ENCODE measurements at places on chromosomes 12 and 14.
A peak's percentile ranks its signal among the peaks of the same experiment; 100 is the strongest.

GRCh38 chr14:101333335-101334280 lies 227.7 kb upstream of the DIO3 start:
- no peak for DNase-seq

GRCh38 chr14:102565959-102566358 lies 26.5 kb upstream of the RCOR1 start:
- DNase-seq: no peak

- DNase-seq: no peak
Observed at GRCh38 chr12:15846887-15847286, 35.3 kb upstream of the STRAP start.

- DNase-seq: peak; percentile 74
Observed at GRCh38 chr12:52879394-52880351, 25.2 kb downstream of the KRT8 start.

DNA sequence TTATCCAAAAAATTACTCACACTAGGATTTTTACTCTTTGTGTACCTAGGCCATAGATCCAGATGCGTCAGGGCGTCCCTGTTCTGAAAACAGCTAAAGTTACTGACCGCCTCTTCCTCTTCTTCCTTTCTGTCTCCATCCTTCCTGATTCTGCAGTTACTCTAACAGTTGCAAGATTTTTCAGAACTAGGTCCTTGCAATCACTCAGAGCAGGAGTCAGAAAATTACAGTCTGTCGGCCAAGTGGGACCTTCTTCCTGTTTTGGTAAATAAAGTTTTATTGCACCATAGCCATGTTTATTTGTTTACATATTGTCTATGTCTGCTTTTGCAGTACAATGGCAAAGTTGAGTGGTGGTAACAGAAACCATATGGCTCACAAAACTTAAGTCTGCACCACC lies 25.6 kb upstream of the FGF6 start:
- no peak for DNase-seq

GRCh38 chr12:40515041-40515816 lies 177.0 kb upstream of the CNTN1 start:
- no peak for DNase-seq

DNA sequence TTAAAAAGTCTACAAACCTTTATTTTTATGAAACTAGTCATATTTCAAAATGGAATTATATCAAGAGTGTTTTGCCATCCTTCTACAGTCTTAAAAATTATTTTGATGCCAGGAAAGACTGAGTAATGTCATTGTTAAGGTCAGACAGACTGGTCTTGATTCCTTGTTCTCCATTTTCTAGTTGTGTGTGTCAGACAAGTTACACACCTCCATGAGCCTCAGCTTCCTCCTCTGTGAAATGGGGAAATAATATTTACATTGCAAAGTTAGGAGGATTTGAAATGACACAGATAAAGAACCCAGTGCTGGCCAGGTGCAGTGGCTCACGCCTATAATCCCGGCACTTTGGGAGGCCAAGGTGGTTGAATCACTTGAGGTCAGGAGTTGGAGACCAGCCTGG lies 47.4 kb upstream of the ELK3 start:
- DNase-seq: peak; percentile 44

DNA sequence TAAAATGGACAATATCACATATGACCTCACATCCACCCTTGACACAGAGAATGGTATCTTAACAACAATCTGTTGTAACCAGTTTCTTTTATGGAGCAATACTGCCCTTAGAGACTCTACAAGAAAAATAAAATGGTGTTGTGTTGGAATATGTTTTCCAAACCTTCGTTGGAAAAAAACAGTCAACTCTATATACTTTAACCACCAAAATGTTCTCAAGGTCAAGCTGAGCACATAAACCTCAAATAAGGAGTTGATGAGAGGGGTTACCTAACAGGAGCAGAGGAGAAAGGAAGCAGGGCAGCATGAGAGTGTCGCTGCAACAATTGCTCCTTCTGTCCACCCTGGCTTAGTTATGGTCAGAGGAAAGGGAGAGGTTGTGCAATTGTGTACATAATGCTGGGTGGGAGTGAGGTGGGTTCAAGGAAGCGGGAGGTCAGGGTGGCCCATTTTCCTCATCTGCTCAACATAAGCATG lies 179.2 kb upstream of the BMP4 start:
- no peak for DNase-seq

DNA sequence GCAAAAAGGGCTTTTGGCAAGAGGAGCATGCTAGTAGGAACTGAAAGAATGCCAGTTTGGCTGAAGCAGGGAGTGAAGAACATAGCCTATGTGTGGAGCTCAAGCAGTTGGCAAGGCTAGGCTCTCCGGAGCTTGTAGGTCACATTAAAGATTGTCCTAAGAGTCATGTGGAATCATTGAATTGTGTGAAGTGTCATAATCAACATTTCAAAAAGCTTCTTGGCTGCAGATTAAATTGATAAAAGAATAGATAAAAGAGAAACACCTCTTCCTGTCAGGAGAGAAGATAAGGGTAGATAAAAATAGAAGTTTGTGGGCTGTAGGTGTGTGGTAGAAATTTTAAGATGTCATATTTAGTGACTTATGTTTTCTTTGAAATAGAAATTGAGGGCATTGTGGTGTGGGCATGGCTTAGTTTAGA lies 36.1 kb downstream of the CPSF6 start:
- DNase-seq: no peak

DNA sequence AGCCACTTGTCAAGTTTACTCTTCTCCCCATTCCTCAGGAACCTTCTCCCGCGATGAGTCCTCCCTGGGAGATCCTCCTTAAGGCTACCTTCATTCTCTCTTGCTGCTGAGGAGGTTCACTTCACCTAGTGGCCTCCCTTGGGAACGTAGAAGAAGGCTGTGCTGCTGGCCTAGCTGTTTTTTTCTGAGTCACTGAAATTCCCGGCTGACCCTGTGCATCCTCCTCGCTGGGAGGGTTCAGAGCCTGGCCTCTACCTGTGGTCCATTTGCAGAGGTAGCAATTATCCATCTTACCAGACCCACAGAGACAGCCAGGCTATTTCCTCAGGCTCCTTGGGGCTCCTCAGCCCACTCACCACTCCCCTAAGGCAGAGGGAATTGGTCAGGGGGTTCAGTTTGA lies 4.6 kb downstream of the KRT82 start:
- DNase-seq: no peak

DNA sequence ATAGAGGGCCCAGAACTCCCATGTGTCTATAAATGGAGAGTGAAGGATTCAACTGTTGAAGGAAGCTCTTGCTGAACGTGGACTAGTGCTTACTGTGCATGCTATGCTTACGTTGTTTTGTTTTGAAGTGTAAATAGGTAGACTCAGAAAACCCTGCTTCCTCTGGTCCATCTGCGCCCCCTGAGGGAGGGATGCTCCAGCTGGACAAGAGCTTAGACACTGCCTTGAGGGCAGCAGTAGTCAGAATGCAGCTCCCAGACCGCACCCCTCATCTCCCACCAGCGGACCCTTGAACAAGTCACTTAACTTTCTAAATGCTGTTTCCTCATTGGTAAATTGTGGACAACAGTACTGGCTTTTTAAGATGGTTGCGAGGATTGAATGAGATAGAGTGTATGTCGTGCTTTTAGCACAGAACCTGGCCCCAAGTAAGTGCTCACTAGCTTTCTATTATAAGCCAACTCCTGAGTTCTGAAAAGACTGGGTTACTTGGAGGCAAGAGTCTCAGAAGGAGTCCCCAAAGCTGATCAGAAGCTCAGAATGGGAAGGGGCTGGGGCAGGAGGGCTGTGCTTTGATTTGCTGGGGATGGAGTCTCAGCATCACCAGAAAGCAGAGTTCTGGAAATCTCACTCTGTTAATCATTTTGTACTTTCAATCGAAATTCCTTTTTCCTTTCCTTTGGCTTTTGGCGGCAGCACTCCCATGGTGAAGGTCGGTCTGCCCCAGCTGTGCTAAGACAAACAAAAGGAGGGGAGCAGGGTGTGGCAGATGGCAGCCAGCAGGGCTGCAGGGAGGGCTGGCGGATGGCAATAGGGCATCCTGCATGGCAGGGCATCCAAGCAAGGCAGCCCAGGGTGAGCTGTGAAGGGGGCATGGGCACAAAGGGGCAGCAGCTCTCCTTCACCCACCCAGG lies 15.6 kb downstream of the AGAP2 start:
- DNase-seq: no peak

- DNase-seq: no peak
Observed at GRCh38 chr12:3662521-3662921, 90.4 kb downstream of the CRACR2A start.

DNA sequence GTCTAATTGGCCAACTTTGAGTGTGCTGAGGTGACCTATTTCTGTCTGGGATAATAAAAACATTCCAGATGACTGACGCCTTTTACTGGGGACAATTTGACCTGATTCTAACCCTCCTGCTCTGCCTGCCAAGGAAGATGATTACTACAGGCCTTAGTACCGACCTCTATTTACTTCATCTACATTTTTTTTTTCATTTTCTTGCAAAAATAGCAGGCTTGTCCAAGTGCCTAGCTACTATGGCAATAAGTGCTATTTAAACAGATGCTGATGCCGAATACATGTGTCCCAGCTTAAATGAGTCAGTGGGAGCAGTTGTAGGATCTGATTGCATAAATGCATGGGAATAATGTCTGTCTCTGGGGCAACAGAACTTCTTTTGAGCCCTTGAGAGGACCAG lies 254.3 kb downstream of the RGS6 start:
- no peak for DNase-seq

DNA sequence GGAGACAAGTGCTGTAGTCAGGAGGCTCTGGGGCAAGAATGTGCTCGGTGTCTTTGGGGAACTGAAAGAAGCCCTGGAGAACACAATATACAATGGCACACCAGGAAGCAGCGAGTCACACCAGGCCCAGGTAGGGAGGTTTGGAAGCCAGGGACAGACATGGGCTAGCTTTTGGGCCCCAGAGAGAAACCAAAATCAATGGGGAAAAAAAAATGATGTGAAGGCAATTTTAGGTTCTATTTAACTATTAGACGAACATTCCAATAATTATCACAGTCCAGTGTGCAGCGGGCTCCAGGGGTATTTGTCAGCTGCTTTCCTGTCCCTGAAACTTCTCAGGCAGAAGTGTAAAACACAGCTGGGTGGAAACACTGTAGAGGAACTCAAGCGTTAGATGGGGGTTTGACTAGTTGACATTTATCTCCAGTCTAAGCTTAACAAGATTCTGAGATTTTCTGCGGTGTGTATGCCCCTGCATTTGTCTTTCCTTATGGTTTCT lies 21.8 kb upstream of the EGLN3 start:
- DNase-seq: no peak

GRCh38 chr14:91113829-91114078 lies at the start of gene DGLUCY:
TSS of gene DGLUCY (plus strand) at chr14:91114073. CDS start at chr14:91160295, 46,222 bp downstream.
- DNase-seq: peak; percentile 77

GRCh38 chr12:13044906-13045299 lies 722 bp downstream of the FAM234B start:
- no peak for DNase-seq

DNA sequence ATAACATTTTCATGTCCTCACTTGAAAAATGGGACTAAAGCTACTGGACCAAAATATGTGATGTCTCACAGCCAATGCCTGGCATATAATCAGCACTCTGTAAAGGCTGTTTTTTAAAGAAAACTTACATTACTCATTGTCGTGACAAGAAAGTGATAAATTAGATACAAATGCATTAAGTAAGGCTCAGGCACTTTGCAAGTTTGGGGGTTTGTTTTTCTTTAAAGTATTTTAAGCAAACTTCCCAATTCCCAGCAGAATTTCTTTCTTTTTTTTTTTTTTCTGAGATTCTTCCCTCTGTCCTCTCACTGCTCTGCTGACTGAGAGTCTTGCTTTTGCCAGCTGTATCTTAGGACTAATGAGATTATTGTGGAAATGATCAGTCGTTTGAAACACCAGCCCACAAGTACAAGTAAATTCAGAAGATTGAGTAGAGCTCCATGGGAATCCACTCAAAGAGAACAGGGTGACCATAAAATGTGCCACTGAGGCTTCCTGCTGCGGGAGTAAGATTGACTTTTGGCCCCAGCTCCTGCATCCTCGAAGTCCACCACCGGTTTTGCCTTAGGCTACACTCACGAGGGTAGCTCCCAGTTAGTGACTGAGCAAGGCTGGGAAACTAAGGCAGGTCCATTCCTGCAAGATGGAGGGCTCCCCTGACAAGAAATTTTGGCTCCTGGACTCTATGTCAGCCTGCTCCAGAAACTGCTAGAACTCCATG lies 82.8 kb downstream of the TMTC1 start:
- DNase-seq: no peak

GRCh38 chr12:114073076-114073475 lies 107.0 kb upstream of the RBM19 start:
- no peak for DNase-seq

GRCh38 chr12:39490500-39491282 lies 47.8 kb upstream of the KIF21A start:
- no peak for DNase-seq

GRCh38 chr14:95258754-95259593 lies 60.7 kb downstream of the CLMN start:
- no peak for DNase-seq

DNA sequence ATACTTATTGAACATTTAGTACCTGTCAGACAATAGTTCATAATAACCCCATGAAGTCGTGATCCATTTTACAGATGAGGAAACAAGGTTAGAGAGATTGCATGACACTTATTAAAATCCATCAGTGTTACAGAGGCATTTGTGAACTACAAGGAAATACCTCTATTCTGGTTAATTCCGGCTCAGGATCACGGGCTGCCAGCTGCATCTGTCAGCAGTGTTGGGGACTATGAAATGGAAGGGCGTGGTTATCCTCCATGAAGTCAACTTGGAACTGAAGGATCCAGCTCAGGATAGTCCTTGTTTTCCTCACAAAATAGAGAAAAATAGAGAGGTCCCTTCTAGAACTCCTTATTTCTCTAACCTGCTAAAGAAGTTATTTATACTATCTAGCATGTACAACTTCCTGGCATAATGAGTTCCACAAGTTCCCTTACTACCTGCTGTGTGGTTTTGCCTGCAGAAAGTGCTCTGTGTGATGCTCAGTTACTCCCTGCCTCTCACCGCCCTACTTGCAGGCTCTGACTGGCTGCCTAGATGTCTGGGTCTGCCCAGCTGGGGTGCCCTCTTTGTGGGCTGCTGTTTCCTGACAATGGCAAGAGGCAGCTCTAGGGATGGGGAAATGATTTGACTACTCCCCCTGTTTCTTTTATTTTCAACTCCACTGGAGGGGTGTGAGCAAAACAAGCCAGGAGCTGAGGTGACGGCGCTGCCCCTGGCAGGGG lies 36.8 kb downstream of the PLXNC1 start:
- no peak for DNase-seq
